Cerebellum (tissue), 4 donors: ENCODE measurements at places on chromosomes 16 and 17.

DNA sequence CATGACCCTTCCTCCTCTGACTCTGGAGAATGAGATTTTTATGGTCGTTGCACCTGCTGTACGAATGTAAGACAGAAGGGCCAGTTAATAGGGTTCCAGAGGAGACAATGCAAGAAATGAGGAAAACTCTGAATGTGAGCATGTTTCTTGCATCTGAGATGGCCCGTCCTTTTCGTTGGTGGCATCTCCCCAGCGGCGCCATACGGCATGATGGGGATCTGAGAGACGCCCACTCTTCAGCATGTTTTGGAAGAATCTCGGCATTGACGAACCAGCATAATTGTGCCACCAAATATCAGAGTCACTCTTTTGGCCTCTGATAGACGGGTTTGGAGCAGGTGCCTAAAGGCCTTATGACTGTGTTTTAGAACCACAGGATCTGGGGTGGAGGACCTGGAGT lies 126.5 kb upstream of the RCVRN start:
- DNase-seq: no peak

DNA sequence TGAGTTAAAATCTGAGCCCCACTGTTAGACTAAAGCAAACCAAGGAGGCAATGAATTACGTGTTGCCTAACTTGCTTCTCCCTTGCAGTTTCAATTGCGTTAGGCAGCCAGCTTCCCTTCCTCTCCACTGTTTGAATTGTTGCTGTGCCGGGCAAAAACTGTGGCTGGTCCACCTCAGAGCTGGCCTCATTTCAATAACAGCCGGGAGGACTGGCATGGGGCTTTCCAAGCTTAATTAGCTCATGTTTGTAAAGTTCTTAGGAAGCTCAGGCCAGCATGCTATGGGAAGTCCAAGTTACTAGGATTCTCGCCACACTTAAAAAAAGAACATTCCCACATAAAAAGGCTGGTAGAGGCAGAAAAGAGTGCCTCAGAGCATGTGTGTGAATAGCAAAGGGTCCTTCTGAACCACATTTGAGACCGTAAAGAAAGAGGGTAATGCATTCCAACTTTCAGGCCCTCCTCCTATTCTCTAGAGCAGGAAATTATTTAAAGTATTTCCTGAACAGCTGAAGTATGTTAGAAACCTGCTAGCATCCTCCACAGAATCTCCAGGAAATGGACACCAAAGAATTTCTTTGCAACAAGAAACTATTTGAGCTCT lies 79.0 kb upstream of the SMURF2 start:
- no peak for DNase-seq

- DNase-seq: peak; percentile 75
Measured at GRCh38 chr17:49315551-49316257, 46.3 kb downstream of the ZNF652 start.

DNA sequence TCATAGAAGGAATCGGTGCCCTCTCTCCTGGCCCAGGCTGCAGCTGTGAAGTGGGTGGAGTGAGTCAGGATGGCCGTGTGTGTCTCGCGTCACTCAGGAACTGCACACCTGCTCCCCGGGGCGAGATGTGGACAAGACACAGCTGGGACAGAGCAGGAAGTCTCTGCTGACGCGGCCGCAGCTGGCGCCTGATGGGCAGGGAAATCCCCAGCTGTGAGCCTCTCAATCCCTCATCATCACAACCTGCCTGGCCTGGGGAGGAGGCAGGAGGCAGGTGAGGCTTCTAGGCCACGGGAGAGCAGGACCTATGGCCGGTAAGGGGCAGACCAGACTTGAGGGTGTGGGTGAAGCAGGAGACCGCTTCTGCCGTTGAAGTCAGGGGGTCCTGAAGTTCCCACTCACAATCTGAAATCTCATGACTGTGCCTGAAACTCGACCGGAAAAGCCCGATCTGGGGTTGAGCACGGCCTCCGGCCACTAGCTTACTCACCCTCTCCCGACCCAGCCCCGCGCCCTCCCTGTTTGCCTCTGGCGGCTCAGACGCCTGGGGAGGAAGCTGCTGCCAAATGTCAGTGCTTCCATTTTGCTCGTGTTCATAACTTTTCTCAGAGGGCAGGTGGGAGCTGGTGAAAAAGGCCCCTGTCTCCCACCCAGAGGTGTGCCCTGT lies 1.1 kb upstream of the TRPV3 start:
- DNase-seq: no peak

GRCh38 chr16:48347191-48347865 lies 37.9 kb downstream of the SIAH1 start:
- peak; percentile 35 for DNase-seq

DNA sequence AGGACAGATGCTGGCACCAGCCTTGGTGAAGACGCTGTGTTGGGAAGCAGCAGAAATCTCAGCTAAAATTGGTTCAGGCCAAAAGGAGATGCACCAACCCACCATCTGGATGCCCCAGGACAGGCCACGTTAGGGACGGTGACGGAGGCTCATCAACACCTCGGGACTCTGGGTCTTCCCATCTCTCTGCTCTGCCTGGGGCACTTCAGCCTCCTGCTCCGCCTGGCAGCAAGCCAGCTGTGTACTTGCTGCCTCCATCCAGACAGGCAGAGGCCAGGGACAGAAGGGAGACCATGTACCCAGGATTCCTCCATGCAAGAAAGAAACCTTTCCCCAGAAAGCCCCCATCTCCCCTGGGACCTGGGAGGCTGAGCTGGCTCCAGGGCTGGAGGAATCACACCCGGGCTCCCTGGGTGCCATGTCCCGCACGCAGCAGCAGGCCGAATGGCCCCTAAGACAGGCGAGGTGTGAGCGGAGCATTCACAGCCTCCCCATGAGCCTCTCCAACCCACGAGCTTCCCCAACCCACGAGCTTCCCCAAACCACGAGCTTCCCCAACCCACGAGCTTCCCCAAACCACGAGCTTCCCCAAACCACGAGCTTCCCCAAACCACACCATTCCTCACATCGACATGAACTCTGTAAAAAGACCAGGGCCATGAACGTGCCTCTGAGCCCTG lies 274.5 kb downstream of the C16orf95 start:
- peak; percentile 37 for DNase-seq

GRCh38 chr17:7444682-7445618 lies at the start of gene CHRNB1:
CHRNB1 (plus strand) TSS chr17:7445061; CDS start chr17:7445128, 67 bp downstream.
- DNase-seq: peak; percentile 32

- DNase-seq: no peak
Measured at GRCh38 chr16:68408967-68409366, 39.3 kb downstream of the SMPD3 start.

DNA sequence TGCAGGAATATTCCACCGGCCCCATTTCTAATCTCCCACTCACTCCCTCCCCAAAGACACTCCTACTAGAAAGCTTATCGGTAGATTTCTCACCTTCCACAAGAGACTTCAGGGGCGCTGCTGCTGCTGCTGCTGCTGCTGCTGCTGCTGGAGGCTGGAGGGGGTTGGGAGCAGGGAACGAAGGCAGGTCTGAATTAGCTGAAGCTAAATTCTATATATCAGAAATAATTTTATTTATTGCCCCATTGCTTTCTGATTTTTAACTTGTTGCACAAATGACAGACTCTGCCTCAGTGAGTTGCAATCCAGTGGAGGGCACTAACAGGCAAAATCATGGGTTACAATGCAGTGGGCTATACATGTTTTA lies 25.8 kb upstream of the HLF start:
- DNase-seq: no peak

- DNase-seq: no peak
Measured at GRCh38 chr16:23554536-23554935, 2.6 kb downstream of the EARS2 start.

DNA sequence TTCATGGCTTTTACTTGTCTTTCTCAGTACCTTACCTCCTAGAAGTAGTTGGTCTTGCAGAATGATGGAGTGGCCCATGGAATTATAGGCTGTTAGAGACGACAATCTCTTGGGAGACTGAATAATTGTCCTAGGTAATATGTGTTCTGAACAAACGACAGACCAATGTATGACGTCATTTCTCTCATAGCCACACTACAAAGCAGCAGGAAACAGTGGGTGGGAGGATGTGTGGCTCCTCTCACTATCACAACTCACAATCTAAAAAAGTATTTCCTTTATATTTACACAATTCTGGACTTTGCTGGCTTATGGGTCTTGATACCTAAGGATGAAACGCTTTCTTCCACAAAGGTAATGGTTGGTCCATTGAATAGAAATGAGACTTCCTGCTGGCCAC lies 183.9 kb downstream of the TOX3 start:
- DNase-seq: no peak

DNA sequence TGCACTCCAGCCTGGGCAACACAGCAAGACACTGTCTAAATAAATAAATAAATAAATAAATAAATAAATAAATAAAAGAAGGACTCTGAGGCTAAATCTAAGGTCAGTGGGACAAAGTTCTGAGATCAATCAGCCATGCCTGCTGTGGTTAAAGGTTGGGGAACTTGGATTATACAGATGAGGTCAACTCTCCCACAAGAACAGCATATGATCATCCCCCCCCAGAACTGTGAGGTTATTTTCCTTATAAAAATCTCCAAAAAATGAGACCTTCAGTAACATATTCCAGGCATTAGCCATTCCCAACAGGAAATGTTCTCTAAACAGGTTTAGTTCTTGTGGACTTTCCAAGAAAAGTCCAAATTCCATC lies 90.3 kb downstream of the C16orf95 start:
- no peak for DNase-seq
